ENCODE measurements at places on chromosomes 2 and 18.
A peak's percentile ranks its signal among the peaks of the same experiment; 100 is the strongest.

DNA sequence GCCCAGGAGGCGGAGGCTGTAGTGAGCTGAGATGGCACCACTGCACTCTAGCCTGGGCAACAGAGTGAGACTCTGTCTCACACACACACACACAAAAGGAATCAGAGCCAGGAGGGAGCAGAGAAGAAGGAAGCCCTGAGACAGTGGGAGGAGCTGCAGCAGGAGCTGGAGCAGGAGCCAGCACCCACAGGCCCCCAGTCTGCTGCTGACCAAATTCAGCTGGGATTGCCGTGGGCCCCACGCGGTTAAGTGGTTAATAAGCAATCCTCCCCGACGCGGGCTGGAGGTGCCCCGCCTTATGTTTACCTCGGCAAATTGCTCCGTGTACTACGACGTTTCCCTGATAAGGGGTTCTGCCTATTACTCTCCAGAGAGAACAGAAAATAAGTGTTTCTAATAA, 265.3 kb downstream of the TWIST2 start:
- no peak for DNase-seq

DNA sequence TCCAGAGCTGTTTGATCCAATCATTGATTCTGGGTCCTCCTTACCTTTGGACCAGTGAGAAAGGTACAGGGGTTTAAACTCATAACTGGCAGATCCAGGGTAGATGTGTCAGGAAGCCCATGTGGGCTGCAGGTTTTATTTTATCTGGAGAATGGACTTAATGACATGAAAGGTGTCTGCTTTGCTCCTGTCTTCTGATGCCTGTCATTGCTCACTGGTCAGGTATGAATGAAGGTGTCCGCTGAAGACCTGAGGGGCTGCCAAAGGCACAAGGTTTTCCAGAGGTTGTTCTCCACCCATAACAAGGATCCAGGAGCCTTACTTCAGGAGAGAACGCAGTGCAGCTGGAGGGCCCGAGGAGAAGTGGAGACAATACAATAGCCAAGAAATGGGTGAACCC, 74.2 kb downstream of the CHRNA1 start:
- DNase-seq = no peak

GRCh38 chr2:226683944-226684562, 115.6 kb downstream of the IRS1 start:
- no peak for DNase-seq

DNA sequence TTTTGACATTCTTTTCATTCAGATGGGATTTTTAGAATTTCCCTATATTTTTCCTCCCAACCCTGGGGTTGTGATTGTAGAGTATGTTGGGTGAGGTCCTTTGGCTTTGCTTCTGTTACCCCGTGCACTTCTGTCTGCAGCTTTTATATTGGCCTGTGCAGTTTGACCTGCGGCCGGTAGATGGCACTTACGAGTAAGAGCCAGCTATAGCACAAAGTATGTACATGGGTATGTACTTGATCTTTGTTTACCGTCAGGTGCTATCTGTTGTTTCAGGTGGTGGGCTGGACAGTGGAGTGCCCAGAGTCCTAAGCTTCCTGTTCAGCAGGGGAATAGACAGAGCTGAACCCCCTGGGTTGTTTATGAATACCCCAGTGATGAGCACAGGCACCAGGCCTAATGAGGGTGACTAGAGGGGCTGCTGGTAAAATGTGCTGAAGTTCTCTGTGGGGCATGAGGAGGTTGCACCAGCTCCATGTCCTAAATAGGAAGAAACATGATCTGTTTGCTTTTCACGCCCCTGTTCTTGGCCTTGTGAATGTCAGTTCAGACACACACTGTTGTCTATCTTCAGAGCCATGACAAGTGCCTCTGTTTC, 58.9 kb upstream of the THUMPD2 start:
- DNase-seq = peak; percentile 42

- DNase-seq = no peak
Measured at GRCh38 chr2:171260471-171261424, 100.1 kb upstream of the TLK1 start.

GRCh38 chr2:114400890-114401289, 41.6 kb upstream of the DPP10 start:
- DNase-seq = peak; percentile 20

DNA sequence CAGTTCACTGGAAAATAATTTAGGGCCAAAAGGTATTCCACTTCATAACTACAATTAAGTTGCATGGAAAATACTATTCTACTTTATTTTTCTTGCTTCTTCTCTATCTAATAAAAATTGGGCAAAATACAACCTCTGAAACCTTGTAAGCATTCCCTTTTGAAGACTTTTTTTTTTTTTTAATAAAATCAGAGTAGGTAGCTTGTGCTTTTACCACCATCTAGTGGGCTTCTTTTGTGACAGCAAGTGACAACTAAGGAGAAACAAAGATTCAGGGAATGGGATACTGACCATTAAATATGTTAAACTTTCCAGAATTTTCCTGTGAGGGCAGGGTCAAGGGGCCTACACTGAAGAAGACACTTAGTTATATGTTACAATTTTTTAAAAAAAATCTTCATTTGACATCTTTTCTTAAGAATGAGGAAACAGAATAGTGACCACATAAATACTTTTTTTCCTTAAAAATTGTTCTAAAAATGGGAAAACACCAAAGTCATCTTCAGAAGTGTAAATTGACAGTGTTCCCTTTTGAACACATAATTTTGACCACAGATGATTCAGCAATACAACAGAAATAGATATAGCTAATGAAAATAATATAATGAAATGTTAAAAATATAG, 1183.2 kb upstream of the ACVR2A start:
- no peak for DNase-seq

DNA sequence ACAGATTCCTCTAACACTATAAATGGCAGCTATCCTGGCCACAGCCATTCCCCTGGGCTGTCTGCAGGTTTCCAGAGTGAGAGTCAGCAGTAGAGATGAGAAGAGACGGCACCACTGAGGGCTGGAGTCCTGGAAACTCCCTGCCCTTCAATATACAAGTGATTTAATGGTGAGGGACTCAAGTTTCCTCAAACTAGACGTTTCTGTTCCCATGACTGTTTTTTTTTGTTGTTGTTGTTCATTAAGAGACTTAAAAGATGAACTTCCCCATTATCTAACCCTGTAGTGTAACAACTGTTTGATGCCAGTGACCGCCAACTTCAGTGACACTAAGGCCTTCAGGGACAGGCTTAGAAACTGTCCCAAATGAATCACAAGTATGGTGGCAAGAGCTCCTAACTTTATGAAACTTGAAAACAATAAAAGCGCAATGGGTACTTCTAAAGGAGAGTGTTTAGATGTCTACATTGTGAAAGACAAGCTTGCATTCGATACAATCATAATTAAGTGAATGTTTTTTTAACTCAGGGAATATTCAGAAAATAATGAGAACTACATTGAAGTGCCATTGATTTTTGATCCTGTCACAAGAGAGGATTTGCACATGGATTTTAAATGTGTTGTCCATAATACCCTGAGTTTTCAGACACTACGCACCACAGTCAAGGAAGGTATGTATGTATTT, 34.0 kb downstream of the IL1R2 start:
- DNase-seq = no peak

DNA sequence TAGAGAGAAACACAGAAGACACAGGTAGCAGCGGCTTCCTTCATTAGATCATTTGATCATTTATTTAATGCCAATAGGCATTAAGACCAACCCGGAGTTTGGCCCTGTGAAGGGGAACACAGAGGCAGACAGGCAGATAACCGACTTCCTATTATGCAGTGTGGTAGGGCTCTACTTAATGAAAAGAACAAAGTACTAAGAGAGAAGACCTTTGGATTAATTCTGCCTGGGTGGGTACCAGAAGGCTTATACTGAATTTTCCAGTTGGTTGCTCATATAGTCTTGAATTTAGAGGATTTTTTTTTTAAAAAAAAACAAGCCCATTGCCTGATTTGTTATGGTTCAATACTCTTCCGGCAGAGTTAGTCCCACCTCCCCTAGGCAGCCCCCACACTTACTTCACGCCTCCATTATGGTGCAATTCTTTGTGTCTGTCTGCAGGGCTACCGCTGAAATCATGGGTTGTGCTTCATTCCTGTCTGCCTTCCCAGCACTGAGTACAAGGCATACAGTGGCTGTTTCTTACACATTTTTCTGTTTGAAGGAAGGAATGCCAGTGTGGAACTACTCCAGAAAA, 244.3 kb upstream of the APCDD1 start:
- no peak for DNase-seq

DNA sequence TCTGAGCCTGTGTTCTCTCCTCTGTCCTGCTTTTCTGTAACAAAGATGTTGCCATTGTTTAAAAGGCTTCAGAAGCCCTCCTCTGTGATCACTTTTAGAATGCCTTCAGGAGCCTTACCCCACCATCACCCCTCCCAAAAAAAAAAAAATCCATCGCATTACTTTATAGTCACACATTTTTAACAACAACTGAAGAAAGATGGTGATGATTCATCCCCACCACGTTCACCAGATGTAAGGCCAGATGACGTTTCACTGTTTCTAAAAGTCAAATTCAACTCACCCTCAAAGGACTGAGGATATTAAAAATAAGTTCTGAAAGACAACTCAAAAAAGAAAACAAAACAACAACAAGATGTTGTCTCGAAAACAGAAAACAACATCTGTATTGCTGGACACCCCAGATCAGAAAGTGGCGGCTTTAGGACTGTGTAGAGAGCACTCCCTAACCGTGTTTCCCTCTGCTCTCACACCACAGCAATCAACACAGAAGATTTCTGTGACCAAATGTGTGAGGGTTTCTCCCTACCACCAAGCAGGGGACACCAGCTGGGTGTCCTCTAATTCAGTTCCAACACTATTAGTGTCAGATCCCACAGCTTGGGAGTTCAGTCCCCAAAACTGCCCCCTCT, 61.9 kb upstream of the CREB1 start:
- DNase-seq = no peak

DNA sequence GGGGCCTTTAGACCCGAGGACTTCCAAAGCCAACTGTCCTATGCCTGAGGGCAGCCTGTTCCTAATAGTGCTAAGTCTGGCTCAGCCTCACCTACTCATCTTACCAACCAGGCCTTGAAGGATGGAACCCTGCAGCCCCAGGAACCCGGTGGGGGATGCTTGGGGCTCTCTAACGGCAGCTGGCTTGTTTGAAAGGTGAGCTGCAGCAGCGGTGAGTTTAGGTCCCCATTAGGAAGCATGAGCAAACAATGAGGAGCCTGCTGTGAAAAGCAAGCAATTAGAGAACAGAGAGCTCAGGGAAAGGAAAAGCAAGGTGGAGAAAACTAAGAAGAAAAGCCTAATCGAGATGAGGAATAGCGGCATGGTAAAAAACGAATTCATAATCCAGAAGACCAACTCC, 39.9 kb downstream of the SP110 start:
- no peak for DNase-seq

DNA sequence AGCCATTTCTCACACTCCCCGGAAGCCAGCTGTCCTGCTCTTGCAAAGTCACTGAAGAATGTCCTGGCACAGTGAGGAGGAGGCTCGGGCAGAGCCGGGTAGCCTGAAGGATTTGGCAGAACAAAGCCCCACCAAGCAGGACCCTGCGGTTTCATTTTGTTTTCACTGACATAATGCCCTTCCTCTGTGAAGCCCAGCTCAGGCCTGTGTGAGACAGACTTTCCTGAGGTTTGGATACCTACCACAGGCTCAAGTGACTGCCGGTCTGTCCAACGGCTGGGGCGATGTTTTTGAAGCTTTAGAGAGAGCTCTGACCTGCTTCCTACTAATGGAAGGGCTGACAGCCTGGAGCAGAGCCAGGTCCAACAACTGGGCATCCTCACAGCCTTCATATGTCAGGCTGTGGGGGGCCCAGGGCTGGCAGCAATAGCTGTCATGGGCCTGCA, 99.8 kb upstream of the FZD7 start:
- DNase-seq = no peak

DNA sequence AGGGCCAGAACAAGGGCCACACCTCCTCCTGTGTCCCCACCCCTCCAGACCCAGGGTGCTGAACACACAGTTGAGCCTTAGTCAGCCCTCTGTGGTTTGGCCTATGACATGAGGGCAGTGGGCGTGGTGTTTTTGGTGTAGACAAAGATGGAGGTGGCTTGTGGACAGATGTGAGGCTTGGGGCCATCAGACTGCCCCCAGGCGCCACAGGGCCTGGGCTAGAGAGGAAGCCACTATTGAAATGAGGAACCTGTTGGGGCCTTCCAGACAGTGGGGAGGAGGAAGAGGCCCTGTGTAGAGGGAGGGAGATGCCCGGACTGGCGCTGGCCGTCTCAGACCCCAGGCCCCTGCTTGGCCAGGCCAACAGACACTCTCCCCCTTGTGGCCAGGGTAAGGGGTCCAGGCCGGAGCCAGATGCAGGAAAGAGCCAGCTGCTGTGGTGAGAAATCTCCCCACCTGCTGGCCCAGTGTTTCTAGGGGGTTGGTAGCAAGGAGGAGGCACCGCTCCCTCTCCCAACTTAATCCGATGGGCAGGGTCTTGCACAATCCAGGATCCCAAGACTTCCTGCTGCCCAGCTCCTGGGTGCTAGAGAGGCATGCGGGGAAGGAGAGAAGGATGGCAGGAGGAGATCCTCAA, 53.8 kb downstream of the SMAD7 start:
- DNase-seq = no peak

GRCh38 chr2:118539290-118539689, 308.2 kb downstream of the EN1 start:
- peak; percentile 18 for DNase-seq

- no peak for DNase-seq
Measured at GRCh38 chr18:34283506-34283905, 58.8 kb upstream of the NOL4 start.

DNA sequence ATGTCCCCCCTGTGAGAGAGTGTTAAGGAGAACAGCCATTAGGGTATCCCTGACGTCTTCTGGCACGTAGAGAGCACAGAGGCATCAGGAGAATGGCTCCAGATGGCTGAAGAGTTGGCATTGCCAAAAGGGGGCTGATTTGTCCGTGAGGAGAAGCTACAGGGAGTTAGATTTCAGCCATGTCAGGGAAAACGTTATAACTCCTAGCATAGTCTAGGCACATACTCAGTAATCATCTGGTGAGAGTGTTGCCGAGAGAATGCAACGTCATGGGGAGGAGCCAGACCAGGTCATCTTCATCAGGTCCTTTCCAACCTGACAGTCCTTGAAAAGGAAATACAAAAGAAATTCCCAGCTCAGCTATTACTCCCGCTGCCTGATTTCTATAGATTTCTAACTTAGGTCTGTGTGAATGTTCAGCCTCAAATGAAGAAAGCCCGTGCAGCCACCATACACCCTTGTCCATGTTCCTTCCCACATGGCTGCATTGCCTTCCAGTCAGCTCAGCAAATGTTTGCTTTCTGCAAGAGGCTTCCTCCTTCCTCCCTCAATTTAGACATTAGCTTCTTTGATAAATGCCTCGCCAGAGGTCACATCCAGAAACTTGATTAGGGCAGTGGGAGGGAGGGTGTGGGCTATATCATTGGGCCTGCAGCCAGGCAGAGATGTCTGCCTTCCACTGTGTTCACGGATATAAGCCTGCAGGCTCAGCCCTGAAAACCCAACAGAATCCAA, 93.0 kb downstream of the STPG4 start:
- no peak for DNase-seq

- no peak for DNase-seq
Measured at GRCh38 chr2:38697116-38697840, 31.4 kb downstream of the GALM start.
